Esophagus squamous epithelium (tissue), 5 donors: ENCODE measurements at places on chromosomes 3 and 15.

DNA sequence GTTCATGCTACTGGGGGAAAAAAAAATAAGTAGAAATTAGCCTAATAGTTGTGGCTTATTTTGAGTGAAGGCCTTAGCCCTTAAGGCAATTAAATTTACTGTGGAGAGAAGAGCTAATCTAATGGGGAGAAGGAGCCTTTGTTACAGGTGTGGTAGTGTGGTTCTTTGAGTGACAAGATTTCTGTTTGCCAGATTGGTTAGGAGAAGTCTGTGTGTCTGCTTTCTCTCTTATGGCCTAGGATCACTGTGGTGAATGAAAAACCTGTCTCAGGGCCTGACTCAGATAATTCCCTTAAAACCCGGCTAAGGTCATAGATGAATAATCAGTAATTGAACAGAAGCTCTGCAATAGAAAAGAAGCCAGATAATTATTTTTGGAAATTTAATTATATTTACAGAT is 27.0 kb downstream of the OPA1 start:
- DNase-seq = no peak

- DNase-seq = no peak
These were observed 1.4 kb downstream of the CSK start for GRCh38 chr15:74783072-74783807.

DNA sequence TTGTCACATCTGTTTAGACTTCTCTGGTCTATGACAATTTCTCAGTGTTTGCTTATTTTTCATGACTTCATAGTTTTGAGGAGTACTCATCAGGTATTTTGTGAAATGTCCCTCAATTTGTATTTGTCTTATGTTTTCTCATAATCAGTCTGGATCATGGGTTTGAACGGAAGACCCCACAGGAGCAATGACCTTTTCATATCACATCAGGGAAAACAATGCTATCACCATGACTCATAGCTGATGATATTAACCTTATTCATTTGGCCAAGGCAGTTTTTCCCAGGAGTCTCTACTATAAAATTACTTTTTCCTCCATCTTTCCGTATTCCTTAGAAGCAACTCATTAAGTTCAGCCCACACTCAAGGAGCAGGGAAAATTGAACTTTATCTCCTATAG is 32.7 kb downstream of the AADACL2 start:
- no peak for DNase-seq

- DNase-seq = no peak
These were observed 87.0 kb downstream of the CFAP20DC start for GRCh38 chr3:58962816-58963215.

GRCh38 chr3:196936288-196936687 is 6.0 kb downstream of the NCBP2 start:
- no peak for DNase-seq

DNA sequence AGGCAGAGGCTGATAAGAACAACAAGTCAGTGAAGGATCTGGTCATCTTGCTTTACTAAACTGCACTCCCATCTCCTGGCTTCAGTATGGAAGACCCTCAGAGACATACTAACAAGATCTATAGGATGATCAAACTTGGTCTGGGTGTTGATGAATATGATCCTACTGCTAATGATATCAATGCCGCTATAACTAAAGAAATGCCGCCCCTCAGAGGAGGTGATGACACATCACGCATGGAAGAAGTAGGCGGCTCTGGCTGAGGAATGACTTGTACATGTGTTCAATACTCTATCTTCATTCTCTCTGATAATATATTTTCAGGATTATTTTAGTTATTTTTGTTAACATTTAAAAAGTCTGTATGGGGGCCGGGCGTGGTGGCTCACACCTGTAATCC is 17.5 kb upstream of the EIF2B5 start:
- DNase-seq = no peak
